ENCODE measurements at places on chromosomes 7 and 10.

GRCh38 chr7:138712652-138713051 lies 11.5 kb upstream of the SVOPL start:
- DNase-seq = no peak

- no peak for DNase-seq
Measured at GRCh38 chr7:94698275-94698674, 42.3 kb upstream of the SGCE start.

DNA sequence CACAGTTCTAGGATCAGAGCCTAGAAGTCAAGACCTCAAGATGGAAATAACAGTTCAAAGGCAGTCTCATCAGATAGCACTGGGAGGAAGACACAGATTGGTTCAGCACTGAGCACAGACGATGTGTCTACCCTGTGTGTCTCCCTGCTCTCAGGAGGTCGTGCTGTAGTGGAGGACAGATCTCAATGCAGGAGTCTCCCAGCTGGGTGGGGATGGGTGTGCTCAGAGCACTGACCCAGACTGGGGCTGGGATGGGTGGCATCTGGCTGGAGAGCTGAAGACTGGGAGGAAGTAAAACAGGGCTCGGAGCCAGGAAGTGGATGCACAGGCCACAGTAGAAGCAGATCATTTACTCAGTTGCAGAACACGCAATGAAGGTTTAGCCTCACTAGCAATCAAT lies 69.5 kb upstream of the GDF10 start:
- DNase-seq = no peak

GRCh38 chr10:91800182-91800581 lies 2.0 kb downstream of the TNKS2 start:
- DNase-seq = no peak

GRCh38 chr7:75584354-75584753 lies 92.2 kb downstream of the SPDYE5 start:
- no peak for DNase-seq

DNA sequence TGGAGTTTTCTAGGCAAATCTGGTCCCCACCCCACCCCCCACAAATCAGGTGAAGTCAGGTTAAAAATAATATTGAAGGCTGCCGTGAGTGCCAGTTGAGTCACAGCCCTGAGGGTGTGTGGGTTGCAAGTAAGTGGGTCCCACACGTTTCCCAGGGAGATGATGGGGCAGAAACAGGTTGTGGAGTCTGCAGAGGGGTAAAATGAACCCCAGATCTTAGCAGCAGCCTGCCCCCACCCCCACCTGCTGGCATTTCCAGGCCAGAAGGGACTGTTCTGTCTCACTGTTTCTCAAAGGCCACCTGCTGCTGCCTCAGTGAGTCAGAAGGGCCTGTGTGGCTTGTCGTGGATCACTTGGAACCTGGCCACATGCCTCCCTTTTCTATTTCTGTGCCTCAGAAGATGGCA lies 59.8 kb upstream of the SMNDC1 start:
- DNase-seq = no peak

GRCh38 chr7:101702362-101702850 lies 73.3 kb upstream of the MYL10 start:
- no peak for DNase-seq

GRCh38 chr7:5653661-5654060 lies 127.8 kb downstream of the RNF216 start:
- DNase-seq = no peak

DNA sequence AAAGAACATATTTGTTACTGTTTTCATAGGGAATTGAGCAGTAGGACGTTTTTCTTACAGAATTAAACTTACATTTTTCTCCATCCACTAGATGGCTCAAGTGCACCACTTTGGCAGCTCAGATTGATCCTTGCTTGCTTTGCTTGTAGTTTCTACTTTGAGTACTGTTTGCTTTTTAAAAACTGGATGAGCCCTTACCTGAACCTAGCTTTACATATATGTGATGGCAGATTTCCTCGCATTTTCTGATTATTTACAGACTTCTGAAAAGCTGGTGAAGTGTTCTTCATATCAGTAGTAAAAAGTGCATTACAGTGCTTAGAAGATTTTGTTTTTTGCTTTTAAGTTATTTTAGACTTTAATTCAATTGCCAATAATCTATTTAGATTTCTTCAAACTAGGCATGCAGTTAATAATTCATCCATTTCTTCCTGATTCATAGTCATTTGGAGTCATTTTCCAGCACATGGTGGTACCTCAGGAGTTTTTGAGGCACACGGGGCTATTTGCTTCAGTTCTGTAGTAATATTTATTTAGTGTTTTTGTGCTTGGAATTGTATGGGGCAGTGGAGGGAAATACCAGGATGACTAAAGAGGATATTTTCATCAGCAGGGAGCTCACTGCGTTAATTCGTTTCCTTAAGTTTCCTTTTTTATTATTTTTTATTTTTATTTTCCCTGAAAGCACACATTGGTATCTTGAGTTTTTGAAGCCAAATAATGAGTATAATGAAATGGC lies 57.3 kb downstream of the MAPK8 start:
- DNase-seq = no peak

DNA sequence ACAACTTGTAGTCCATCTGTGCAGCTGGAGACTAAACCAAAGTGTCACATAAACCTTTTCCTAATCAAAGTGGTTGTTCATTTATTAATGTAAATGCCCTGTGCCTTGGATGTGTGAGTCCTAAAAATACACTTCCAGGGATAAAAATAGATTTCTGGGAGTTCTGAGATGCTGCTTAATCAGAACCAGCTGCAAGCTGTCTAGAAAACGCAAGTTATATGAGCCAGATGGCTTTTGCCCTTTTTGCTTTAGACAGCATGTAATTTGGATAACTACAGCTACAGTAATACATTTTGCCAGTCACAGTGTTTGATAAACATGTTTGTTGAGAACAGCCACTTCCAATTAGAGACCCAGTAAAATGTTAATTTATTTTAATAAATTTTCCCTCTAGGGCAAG lies 185.1 kb upstream of the PRPS1L1 start:
- no peak for DNase-seq

- DNase-seq = no peak
Measured at GRCh38 chr7:2853147-2853546, 9.0 kb upstream of the GNA12 start.

GRCh38 chr7:43888993-43889945 lies 17.1 kb downstream of the URGCP start:
- no peak for DNase-seq

DNA sequence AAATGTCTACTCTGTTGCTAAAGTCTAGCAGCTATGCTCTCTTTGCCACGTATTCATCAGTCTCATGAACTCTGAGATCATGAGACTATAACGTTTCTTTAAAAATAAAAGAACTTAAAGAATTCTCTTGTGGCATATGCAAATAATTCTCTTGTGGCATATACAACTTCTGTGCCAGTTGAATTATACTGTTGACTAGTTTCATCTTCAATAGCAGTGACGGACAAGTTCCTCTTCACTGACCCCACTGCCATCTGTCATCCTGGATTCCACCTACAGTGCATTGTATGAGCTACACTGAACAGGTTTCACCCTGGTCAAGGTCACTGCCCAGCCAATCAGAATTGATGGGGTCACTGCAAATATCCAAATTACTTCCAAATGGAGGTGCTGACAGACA lies 88.2 kb downstream of the CD36 start:
- no peak for DNase-seq

GRCh38 chr7:124413029-124413428 lies 352.6 kb downstream of the GPR37 start:
- DNase-seq = no peak

GRCh38 chr10:42988517-42989395 lies 88.1 kb upstream of the RET start:
- DNase-seq = no peak

DNA sequence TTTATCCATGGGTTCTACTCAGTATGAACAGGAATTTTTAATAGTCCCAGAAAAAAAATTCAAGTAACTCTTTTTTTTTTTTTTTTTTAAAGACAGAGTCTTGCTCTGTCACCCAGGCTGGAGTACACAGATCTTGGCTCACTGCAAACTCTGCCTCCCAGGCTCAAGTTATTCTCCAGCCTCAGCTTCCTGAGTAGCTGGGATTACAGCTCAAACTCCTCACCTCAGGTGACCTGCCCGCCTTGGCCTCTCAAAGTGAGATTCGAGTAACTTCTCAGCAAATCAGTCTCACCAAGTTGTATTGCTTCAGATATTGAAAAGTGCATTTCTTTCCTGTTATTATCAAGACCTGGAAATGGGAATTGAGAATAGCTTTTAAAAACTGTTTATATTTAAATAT lies 281.2 kb upstream of the MINDY3 start:
- DNase-seq = no peak

GRCh38 chr10:133251388-133252222 lies 13.9 kb downstream of the VENTX start:
- no peak for DNase-seq

GRCh38 chr7:79051915-79052314 lies 401.6 kb downstream of the MAGI2 start:
- DNase-seq = no peak

DNA sequence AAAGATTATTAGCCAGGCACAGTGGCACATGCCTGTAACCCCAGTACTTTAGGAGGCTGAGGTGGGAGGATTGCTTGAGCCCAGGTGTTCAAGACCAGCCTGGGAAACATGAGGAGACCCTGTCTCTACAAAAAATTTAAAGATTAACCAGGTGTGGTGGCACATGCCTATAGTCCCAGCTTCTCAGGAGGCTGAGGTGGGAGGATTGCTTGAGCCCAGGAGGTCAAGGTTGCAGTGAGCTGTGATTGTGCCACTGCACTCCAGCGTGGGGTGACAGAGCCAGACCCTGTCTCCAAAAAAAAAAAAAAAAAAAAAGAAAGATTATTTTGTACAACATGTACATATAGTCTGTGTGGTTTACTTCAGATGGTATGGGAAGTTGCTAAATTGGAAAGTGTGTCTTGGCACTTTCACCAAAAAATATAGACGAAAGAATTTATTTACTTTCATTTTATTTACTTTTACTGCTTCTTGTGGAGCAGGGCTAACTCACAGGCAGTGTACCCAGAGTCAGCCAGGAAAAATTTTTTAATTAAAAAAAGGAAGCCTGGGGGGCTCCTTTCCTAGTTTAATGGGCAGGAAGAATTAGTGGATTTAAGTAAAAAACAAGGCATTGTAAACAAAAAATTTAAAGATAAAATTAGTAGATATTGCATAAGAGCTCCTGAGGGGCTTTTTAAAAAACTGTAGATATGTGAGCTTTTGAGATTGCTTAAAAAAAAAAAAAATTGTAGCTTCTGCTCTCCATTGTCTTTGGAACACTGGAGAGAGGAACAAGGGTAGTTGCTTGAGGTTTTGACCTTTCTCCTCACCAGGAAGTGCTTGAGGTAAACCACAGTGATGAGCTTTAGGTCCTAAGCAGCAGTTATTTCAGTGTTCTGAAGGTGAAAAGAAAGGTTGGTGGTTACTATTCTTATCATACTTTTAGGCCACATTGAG lies 44.6 kb upstream of the VDAC2 start:
- DNase-seq = no peak

DNA sequence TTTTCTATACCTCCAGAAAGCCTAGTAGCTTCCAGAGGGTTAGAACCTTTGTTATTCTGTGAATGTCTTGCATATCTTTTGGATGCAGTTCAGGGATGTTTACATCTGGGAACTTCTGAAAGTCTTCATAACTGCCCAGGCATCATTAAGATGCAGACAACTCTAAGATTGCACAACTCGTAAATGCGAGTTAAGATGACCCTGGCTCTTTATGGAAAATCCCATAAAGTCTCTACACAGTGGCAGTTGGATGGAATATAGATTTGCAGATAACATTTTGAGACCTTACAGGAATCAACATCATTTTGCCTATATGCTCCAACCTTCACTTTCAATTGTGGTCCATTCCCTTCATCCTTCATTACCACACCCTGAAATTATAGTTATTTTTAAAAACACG lies 151.7 kb downstream of the CREB5 start:
- DNase-seq = no peak

- no peak for DNase-seq
Measured at GRCh38 chr10:26528715-26529393, 90.7 kb downstream of the APBB1IP start.

DNA sequence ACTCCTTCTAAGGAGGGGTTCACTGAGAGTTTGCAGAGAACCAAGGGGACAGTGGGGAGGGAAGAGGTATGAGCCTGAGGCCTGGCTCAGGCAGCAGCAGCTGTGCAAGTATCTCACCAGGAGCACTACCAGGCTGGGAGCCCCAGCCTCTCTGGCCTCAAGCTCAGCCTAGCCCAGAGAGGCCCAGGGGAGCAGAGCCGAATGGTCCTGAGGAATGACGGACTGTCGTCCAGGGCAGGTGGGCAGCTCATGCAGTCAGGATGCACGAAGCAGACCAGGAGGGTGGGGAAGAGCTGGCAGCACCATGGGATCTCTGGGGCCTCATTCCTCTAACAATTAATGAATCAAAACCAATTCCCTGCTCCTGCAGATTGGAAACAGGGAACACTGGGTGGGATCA lies 151.5 kb downstream of the GRID1 start:
- DNase-seq = no peak

GRCh38 chr7:67019562-67020390 lies 23.1 kb downstream of the TYW1 start:
- no peak for DNase-seq

- no peak for DNase-seq
Measured at GRCh38 chr10:122033224-122033926, 44.4 kb downstream of the TACC2 start.

DNA sequence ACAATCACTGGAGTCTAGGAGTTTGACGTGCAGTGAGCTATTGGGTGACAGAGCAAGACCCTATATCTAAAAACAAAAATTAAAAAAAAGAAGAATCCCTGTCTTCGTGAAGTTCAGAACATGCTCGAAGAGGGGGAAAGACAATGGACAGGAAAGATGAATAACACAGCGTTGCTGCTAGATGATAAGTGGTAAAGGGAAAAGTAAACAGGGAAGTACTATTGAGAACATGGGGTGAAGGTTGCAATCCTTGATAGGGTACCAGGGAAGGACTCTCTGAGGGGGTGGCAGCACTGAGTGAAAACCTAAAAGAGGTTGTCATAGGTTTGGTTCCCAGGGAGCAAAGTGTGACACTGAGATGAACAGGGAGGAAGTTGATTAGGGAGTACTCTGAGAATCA lies 2.8 kb upstream of the ABRAXAS2 start:
- no peak for DNase-seq

GRCh38 chr7:151590071-151590849 lies 70.6 kb upstream of the RHEB start:
- no peak for DNase-seq

DNA sequence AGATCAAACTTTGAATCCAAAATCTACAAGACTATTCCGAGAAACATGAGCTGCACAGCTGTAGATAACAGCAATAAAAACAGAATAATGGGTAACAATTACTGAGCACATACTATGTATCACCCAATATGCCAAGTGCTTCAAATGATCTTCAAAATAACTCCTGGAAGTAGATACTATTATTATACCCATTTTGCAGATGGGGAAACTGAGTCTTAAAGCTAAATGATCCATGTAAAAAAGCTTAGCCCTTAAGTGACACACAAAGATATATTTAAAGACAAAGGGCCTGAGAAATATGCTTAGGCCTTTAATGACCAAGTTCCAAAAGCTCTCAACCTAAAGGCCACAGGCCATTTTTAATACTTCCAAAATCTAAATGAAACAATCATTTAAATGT lies 18.4 kb upstream of the REEP3 start:
- no peak for DNase-seq

GRCh38 chr10:126568809-126569385 lies 101.6 kb downstream of the C10orf90 start:
- no peak for DNase-seq
